ENCODE measurements at places on chromosomes 11 and 22.
A peak's percentile ranks its signal among the peaks of the same experiment; 100 is the strongest.

DNA sequence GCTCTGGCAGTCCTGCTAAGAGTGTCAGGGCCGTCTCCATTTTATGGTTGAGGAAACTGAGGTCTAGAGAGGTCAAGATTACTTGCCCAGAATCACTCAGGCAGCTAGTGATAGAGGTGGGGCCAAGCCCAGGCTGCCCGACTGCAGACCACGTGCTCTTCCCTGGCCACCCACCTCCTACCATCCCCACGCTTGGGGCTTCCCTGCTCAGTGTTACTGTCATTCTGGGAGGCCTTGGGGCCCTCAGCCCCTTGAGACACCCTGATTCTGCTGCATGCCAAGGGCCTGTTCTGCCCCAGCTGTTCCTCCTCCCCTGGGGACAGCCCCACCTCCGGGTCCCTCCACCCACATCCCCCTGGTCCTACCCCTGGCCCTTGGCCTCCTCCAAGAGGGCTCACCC is 17.2 kb upstream of the TAB1 start:
- DNase-seq = no peak

DNA sequence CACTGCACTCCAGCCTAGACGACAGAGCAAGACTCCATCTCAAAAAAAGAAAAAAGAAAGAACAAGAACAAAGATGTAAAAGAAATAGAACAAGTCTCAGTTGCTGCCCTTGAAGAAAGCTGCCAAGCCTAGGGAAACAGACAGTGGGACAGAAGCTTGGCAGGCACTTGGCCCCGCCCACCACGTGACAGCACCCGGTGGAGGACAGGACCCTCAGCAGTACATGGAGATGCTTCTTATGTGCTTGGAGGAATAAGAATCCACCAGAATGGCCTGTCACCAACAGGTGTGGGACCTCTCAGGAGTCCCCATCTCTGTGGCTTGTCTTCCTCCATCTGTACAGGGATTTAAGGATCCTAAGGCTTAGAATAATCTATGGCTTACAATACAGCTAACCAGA is 7.6 kb upstream of the TMPRSS6 start:
- no peak for DNase-seq

GRCh38 chr11:57223601-57224000 is 13.4 kb downstream of the APLNR start:
- no peak for DNase-seq

DNA sequence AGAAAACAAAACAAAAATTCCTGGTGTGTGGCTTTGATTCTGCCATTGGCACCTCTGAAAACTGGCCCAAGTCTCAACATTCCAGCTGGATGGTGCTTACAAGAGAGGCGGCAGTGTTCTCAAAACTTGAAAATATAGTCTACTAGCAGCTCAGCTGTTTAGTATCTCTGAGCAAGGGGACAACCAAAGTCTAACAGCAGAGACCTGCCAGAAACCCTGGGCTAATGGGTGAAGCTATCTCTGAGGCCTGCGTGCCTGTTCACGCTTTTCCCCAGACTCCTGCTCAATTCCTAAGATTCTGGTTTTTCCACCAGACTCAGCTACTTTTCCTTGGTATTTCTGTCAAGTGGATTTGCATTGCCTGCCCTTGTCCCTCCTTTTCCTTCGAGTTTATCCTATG is 17.9 kb downstream of the TMEM218 start:
- DNase-seq = no peak

GRCh38 chr22:39152511-39153219 is at the start of gene CBX7:
Gene CBX7 (minus strand): TSS chr22:39152680. CDS start chr22:39152444, 236 bp downstream.
- peak; percentile 76 for DNase-seq

DNA sequence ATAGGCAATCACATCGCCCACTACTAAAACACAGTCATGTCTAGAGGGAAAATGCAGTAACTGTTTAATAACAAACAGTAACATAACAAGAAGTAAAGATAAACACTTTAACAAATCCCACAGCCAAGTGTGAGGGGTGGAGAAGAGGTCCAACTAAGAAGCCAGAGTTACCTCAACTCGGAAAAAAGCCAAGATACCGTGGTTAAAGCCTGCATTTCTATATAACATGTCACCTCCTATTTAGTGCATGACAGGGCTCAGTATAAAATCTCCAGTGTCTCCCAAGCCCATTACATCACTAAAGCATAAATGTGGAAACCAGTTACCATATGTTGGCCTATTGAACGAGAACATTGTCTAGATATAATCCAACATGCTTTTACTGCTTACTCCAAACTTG is 281.7 kb downstream of the LRRC4C start:
- no peak for DNase-seq

GRCh38 chr11:114060392-114061047 is 1.0 kb downstream of the ZBTB16 start:
- DNase-seq = peak; percentile 15
